ENCODE measurements at places on chromosomes 1 and 21.

GRCh38 chr1:198287916-198288315 is 131.1 kb downstream of the NEK7 start:
- no peak for DNase-seq

DNA sequence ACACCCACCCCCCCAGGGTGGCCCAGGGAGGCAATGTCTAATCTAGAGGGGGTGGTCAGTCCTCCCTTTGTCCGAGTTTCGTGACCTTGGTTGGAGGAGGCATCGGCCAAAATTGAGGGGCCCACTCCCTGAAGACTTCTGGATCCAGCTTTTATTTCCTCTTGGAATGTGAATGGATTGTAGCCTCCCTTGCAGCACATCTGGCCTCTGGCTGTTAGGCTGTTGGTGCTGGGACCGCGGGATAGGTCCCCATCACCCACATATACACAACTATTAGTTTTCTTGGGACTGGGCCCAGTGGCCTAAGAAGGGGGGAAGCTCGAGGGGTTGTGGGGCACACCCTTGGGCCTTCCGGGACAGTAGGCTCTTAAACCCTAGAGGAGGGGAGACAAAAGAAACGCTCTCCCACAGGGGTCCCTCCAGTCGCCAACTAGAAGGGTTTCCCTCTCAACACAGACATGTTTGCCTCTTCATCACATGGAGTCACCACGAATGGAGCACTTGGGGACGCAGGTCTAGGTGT is 2.5 kb downstream of the LHX4 start:
- no peak for DNase-seq

GRCh38 chr1:38605063-38605462 is 254.5 kb downstream of the RRAGC start:
- no peak for DNase-seq

GRCh38 chr1:225881959-225882693 is at the start of gene TMEM63A:
Gene TMEM63A (minus strand): TSS chr1:225882380. CDS start chr1:225877580, 4,800 bp downstream.
- DNase-seq = peak; percentile 84

DNA sequence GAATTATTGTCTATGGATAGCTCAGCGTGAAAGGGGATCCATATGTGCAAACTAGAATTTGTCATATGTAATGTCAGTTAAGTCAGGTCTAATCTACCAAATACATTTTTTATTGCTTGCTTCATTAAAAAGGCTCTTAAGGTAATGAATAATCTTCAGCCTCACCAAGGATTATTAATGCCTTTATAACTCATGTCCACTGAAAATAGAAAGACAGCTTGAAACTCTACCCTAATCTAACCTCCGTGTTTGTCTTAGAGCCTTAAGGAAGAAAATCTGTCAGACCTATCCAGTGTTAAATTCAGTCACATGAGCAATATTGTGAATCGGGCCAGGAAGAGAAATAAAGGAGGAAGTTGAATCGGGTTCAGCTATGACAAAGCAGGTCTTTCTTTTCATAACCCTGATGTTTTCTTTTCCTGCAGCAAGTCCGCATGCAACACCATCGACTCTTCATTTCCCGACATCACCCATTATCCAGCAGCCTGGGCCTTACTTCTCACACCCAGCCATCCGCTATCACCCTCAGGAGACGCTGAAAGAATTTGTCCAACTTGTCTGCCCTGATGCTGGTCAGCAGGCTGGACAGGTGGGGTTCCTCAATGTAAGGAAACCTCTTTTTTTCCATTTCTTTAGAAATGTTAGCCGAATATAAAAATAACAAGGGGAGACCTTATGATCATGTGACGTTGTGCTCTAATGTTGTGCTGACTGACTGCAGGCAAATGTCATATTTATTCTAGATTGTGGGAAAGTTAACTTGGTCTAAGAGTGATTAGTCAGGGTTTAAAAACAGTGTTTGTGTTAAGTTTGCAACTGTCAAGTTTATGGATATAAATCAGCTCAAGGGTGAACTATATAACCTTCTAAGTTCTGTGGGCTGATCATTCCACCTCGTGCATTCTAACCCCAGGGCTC is 321.0 kb downstream of the TM2D1 start:
- DNase-seq = no peak

DNA sequence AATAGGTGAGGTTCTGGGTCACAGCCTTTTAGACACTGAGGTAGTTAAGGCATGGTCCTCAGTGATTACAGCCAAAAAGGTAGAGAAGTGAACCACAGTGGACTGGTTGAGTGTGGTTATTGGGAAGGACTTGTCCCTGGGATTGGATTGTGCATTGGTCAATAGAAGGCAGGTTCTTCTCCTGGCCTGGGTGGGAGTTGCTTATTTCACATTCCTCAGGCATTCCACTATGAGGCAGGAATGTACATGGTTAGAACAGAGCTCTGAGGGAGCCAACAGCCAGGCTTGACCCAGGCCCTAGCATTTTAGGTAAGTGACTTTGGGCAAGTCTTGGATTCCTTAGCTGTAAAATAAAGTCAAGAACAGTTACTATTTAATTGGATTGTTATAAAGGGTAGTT is 97.9 kb upstream of the MARK1 start:
- no peak for DNase-seq

- no peak for DNase-seq
Measured at GRCh38 chr1:215018555-215018954, 64.0 kb upstream of the KCNK2 start.

DNA sequence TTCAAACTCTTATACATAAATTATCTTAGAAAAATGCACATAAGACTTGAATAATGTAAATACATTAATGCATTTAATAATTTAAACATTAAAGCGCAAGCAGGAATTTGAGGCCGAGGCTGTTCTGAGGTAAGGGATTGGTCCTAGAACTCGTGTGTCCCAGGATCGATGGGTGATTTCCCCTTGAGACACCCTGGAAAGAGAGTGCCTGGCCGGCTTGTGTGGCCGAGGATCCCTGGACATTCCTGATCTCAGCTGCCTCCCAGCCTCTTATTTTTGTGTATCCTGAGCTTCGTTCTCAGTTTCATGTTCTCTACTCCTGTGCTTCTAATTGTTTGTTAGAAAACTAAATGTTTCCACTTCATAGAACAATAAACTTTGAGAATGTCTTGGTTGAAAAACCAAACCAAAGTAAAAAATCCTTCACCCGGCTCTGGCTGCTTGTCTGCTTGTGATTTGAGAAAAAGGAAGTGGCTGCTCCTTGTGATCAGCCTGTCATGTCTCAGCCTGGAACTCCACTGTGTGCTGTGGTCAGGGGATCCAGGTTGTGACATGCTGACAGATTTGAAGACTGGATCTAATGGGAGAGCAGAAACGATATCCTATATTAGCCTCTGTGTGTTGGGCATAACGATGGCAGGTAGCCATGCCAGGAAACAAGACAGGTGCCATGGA is 40.7 kb downstream of the PEX14 start:
- DNase-seq = no peak

DNA sequence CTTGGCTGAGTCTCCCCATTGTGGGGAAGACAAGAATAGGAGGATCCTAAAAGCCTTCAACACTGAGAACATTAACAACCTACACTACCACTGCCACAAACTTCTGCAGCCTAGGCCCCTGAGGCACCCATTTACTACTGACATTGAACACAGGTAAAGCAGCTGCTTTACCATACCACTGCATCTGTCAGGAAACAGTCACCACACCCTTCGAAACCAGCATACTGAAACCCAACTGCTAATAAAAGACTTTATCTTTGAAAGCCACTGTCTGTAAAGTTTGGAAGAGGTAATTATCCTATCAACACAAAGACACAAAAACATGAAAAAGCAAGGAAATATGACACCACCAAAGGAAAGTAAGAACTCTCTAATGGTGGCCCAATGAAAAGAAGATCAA is 7.4 kb downstream of the IFNAR1 start:
- no peak for DNase-seq

- no peak for DNase-seq
Measured at GRCh38 chr1:91900562-91900961, 14.6 kb upstream of the TGFBR3 start.

GRCh38 chr1:201912832-201913231 is 24.1 kb downstream of the SHISA4 start:
- no peak for DNase-seq

- DNase-seq = no peak
Measured at GRCh38 chr1:107990606-107991005, 25.6 kb upstream of the VAV3 start.

DNA sequence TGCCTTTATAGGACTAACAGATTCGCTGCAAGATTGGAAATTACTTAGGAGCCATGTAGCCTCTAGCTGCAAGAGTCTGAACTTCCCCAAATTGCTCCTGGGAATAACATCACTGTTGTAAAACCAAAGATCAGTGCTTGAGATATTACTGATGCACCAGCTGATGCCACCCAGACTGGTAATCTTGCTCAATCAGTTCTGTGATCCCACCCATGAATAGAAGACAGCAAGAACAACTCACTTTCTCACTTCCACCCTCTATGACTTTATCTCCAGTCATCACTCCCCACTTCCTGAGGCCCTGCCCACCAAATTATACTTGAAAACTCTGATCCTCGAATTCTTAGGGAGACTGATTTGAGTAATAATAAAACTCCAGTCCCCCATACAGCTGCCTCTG is 1011.1 kb downstream of the PLA2G4A start:
- no peak for DNase-seq

DNA sequence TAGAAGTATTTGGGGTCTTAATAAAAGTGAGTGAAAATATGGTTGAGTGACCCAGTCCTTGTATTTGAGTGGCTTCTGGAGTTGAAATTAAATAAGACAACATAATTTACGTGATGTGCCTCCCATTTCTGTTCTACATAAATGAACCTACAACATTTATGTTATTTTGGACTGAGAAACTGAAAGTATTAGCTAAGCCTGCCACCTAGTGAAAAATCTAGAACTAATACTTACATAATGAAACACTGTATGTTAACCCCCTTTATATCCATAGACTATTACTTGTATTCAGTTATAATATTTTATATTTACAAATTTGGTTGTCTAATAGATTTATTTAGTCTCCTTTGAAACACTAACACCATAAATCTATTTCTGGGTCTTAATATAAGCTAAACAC is 298.9 kb downstream of the KCNT2 start:
- no peak for DNase-seq

GRCh38 chr1:39214021-39214713 is 9.7 kb downstream of the MACF1 start:
- peak; percentile 48 for DNase-seq

DNA sequence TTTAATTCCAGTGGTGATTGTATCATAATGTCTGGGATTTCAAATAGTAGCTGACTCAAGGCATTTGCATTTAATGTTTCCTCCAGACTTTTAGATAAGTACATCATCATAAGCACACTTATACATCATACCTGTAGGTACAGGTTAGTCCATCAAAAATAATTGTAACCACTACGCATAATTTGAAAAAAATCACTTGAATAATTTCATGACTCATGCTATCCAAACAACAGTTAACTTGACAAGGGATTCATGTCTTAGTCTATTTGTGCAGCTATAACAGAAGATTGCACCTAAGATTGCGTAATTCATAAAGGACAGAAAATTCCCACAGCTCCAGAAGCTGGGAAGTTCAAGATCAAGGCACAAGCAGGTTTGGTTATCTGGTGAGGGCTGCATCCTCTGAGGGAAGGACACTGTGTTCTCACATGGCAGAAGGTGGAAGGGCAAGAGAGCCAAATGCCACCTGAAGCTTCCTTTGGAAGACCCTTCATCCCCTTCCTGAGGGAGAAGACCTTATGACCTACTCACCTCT is 801.7 kb upstream of the BRINP3 start:
- no peak for DNase-seq

DNA sequence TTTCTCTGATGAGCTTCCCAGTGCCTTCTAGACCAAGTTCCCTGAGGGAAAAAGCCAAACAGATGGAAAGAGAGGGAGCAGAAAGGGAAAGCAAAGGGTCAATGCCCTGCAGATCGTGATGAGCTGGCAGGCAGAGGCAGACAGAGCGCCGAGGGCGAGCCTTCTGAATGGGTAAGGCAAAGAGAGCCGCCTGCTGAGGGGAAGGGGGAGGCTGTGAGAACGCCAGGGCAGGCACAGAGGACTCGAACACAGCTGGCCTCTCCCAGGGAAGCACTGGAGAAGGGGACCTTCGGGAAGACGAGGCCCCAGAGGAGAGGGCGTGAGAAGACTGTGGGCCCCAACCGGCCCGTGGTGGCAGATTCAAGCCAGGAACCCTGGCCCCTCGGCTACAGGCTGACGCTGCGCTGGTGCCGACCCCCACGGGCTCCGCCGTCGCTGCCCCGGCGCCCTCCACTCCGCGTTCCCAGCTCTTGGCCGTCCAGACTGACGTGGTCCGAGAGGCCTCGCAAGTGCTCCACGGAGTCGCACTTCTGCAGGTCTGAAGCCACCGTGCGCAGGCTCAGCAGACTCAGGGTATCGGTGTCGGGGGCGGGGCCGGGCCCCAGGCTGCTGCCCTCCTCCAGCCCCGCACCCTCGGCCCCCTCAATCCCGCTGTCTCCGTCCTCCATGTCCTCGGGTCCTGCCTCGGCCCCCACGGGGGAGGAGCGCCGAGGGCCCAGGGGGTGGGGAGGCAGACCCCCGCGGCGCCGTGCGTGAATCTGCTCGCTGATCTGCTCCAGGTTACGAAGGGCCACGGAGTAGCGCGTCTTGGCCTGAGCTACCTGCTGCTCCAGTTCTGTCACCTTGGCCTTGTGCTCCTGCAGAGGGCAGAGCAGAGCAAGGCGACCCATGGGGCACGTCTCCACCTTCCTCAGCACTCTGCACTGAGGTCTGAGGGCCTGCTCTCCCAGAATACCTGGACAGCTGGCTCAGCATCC is 13.9 kb downstream of the SH3BP5L start:
- DNase-seq = no peak

DNA sequence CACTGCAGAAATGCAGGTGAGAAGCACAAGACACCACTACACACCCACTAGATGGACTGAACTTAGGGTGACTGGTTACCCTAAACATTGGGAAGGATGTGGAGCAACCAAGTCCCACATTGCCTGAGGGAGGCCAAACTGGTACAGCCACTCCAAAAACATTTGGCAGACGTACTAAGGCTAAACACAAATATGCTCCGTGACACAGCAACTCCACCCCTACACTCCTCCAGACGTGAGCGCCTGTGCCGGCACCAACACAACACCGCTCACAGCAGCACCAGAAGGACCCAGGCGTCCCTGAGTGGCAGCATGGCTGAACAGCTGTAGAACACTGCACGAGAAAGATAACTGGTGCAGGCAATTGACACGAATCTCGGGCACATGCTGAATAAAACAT is 14.7 kb downstream of the PTTG1IP start:
- DNase-seq = no peak

GRCh38 chr1:43306688-43307457 is 6.1 kb downstream of the TIE1 start:
- no peak for DNase-seq

- DNase-seq = no peak
Measured at GRCh38 chr21:46585191-46585953, 19.5 kb downstream of the S100B start.

GRCh38 chr1:180230791-180231505 is 884 bp downstream of the LHX4 start:
- no peak for DNase-seq

DNA sequence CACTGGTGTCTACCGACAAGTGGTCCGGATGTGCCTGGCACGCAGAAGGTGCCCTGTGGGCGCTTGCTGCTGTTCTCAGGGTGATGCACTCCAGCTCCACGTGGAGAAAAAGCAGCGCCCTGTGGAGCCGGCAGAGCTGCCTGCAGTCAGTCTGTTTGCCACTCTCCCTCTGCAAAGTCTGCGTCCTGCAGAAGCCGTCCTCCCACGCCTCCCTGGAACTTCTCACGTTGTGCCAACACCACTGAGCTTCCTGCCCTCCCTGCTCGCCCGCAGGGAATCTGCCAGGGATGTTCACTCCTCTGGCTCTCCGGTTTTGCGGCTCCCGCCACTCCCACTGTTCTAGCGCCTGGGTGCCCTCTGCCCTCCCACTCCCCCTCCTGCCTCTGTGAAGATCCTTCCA is 19.8 kb upstream of the UBXN10 start:
- DNase-seq = no peak

GRCh38 chr1:35506960-35507912 is 50.0 kb downstream of the KIAA0319L start:
- DNase-seq = no peak

Measured in substantia nigra (tissue), 51 donors.